ENCODE measurements at places on chromosomes 4 and X.

- DNase-seq, result no peak
These were observed 110.4 kb upstream of the ATXN3L start for GRCh38 chrX:13430136-13430827.

DNA sequence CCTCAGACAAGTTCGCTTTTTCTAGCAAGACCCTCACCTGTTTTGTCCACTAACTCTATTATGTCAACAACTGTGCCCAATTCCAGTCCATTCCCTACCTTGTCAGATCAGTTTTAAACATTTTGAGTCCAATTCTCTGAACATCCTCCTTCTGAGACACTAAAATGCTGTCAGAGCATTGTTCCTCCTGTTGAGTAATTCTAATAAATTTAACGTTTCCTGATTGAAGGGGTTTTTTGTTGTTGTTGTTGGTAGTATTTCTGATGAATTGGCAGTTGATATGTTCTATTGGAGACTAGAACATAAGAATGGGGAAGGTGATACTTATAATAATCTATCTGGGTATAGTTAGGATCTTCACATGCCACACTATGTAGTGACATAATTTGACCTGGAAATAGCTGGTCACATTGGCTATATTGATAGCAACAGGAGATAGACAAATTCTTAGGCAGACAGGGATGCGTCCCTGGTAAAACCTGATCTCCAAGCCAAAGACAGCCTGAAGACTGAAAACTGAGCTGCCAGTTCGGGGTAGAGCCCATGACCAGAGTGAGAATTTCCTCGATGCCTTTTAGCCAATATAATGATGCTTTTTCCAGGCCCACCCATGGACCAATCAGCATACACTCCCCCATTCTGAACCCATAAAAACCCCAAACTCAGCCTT, 12.4 kb upstream of the CXCL2 start:
- no peak for DNase-seq

- DNase-seq, result no peak
These were observed 76.5 kb downstream of the DDIT4L start for GRCh38 chr4:100113732-100114131.

DNA sequence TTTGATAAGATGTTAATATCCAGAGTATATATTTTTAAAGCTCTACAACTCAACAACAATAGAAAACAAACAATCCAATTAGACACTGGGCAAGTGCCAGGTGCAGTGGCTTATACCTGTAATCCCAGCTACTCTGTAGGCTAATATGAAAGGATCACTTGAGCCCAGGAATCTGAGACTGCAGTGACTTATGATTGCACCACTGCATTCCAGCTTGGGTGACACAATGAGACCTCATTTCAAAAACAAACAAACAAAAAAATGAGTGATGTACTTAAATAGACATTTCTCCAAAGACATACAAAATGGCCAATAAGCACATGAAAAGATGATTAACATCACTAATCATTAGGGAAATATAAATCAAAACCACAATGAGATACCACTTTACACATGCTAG, 356.8 kb upstream of the PCDH10 start:
- no peak for DNase-seq

GRCh38 chr4:125116431-125116830, 198.3 kb upstream of the FAT4 start:
- DNase-seq, result no peak

GRCh38 chr4:84971319-84971932, 4.9 kb upstream of the WDFY3 start:
- peak; percentile 73 for DNase-seq

DNA sequence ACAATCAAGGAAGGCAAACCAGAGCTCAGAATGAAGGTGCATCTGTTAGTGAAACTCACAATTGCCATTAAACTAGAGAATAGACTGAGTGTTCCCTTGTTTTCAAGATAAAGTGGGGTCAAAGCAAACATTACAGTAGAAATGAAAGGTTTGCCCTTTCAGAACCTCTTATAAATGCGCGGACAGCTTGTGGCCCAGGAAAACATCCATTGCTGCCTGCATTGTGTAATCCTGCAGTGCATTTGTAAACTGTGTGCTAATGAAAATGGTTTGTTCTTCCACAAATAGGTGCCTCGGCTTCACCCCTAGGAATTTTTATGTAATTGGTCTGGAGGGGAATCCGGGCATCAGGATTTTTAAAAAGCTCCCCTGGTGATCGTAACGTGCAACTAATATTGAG, 62.8 kb downstream of the SNX25 start:
- DNase-seq, result no peak

GRCh38 chr4:6497796-6498195, 25.4 kb upstream of the PPP2R2C start:
- DNase-seq, result no peak

DNA sequence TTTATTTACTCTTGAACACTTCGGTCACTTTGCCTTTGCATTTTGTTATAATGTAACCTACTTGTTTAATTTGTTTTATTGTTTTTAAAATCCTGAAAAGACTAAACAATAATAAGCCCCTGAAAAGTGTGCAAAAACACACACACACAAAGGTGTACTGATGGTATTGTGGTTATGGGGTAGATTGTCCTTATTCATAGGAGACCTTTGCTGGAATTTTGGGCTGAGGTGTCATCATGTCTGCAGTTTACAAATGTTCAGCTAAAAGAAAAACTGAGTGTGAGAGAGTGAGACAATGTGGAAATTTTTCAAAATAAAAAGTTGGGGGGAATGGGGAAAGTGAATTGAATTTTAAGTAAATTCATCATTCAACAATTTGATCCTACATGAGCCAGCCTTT, 174.9 kb downstream of the QDPR start:
- DNase-seq, result no peak

- DNase-seq, result peak; percentile 29
These were observed 111.6 kb upstream of the PRKG2 start for GRCh38 chr4:81326581-81326980.

GRCh38 chr4:23614284-23614892, 275.5 kb downstream of the PPARGC1A start:
- peak; percentile 13 for DNase-seq

- no peak for DNase-seq
These were observed 737.5 kb upstream of the MAGEB2 start for GRCh38 chrX:29477878-29478277.

DNA sequence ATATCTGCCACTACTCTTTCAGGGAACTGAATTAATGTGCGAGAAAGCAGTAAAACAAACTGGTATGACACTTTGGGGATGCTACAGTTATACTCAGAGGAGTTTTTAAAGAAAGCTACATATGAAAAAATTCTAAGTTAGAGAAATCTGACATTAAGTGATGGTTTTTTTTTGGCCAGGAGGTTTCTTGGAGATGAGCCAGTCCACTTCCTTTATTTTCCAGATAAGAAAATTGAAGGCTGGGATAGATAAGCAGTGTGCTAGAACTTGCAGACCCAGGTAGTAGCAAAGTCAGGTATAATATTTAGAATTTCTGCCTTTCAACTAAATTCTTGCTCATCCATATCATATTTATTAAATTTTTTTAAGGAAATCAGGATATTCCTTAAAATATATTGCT, 106.8 kb downstream of the FAT4 start:
- DNase-seq, result no peak

GRCh38 chrX:22526339-22526738, 253.6 kb downstream of the CBLL2 start:
- peak; percentile 63 for DNase-seq

GRCh38 chr4:98484031-98484430, 174.4 kb downstream of the TSPAN5 start:
- no peak for DNase-seq

GRCh38 chrX:74924449-74925224, 615 bp downstream of the NEXMIF start:
- peak; percentile 1 for DNase-seq

- peak; percentile 18 for DNase-seq
These were observed 33.8 kb downstream of the LONRF3 start for GRCh38 chrX:119008110-119008744.

GRCh38 chrX:40897718-40898270, 162.5 kb upstream of the MED14 start:
- DNase-seq, result no peak

GRCh38 chrX:22373094-22373493, 100.4 kb downstream of the CBLL2 start:
- no peak for DNase-seq

DNA sequence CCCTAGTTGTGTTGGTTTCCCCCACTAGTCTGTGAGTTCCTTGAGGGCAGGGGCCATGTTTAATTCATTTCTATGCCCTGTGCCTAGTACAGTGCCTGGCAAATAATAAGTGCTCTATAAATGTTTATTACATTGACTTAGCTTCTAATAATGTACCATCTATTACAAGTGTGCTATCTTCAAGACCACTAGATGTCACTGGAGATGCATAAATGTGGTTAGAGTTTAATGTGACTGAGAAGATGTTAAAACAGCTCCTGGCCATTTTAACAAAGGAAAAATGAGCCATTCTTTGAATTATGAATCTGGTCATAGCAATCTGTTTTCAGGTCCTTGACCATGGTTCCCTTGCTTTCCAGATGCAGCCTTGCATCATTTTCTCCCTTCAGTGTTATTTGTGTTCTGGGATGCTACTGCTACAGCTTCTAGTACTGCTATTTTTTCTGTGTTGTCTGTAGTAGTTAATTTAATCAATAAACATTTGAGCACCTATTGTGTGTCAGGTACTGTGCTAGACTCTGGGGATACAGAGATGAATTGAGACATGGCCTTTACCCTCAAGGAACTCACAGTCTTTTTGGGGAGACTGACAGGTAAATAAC, 43.2 kb downstream of the SLC9A6 start:
- DNase-seq, result peak; percentile 66

DNA sequence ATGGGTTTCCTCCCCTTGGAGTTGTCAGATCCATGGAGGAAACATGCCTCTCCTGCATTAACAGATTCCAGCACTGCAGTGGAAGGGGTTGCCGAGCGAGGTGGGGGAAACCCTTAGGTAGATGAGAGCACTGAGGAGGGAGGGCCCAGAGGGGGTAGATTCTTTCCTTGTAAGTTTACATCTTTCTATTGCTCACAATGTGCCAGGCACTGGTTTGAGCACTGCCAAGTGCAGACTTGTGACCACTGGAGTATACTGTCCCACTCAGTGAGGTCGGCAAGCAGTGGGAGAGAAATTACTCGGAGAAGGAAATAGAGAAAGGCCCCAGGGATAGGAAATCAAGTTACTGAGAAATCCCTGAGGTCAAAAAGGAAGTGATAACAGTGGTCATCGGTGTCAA, 27.8 kb upstream of the TMEM154 start:
- no peak for DNase-seq

DNA sequence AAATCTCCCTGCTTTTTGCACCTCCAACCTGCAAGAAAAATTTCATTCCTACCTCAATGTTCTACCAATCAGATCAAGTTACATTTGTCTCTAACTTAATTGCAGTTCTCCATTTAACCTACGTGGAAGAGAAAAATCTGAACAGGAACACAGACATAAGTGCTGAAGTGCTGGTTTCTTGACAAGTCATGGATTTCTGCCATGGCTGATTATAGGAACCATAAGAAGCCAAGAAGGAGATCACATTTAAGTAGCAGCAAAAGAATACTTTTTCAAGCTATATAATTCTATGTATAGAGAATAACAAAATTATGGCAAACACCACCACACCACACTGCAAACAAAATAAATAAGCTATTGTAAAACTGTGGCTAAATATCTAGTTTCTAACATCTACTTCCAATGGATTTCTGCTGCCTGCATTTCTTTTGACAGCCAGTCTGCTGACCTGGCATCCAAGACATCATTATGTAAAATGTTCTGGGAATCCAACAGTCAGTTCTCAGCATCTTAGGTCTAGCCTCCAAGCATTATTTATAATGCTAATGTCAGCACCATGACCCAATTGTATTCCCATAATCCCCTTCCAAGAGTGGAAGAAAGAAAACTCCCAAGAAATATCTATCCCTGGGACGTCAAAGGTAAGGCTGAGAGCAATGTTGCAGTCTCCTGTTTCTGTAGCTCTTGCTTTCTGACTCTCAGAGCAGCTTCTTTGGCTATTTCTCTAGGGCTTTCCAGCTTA, 50.8 kb upstream of the GAB1 start:
- DNase-seq, result peak; percentile 5

DNA sequence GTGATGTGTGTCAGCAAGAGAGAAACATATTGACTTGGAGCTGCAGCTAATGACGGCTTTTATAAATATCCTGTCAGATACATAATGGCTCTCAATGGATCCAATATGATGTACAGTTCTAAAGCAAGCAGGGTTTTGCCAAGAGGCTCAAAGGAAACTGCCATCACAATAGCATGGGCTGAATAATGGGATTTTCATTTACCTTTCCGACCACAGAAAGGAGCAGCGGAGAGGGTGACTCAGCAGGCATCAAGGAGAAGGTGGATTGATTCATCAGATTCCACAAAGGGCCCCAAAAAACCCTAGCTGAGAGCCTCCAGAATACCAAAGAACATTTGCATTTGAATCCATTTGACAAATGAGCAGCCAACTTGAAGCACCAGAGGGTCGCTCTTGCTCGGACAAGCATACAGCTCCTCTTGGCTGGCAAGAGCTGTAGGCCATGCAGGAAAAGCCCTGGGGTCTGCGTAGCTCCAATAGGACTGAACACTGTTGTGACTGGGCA, 355.7 kb upstream of the NOCT start:
- no peak for DNase-seq

DNA sequence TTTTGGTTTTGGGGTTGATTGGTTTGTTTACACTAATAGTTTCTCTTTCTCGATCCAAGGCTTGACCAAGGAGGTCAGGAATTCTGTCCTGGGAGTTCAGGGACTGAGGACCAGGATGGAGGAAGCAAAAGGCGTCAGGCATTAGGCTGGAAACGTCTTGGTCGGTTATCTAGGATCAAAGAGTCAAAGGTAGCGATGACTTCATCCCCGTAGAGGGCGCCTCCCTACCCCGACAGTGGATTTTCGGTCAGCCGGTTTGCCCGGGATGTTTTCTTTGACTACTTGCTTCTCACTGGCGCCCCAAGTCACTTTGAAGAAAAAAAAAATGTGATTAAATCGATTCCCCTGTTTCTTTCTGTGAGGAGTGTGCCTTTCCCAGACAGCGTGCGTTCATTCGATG, 980 bp upstream of the FHDC1 start:
- no peak for DNase-seq

GRCh38 chr4:146222313-146222712, 8.0 kb downstream of the REELD1 start:
- peak; percentile 49 for DNase-seq

GRCh38 chrX:40005292-40006011, 92.3 kb downstream of the BCOR start:
- DNase-seq, result no peak

DNA sequence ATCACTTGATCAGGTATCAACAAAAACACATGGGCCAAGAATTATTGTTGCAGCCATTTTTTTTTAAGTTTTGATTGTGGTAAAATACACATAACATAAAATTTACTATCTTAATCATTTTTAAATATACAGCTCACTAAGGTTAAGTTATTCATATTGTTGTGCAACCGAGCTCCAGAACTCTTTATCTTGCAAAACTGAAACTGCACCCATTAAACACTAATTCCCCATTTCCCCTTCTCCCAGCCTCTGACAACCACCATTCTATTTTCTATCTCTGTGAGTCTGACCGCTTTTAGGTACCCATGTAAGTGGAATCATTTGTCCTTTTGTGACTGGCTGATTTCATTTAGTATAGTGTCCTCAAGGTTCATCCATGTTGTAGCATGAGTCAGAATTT, 126.2 kb upstream of the NDP start:
- no peak for DNase-seq

- no peak for DNase-seq
These were observed 13.1 kb upstream of the CCKAR start for GRCh38 chr4:26503427-26503826.

Measured in AG10803 (cell line).